ENCODE measurements at places on chromosomes 1 and 21.

- no peaks in the 10 kb centered on the region for H3K27me3 ChIP-seq
- no peak overlapping the region for H3K27ac ChIP-seq
- DNase-seq: no peak
- H3K4me1 ChIP-seq: no peaks in the 10 kb centered on the region
- H3K36me3 ChIP-seq: no peaks in the 10 kb centered on the region
Observed at GRCh38 chr1:220219136-220219442, 53.2 kb downstream of the RAB3GAP2 start.

- no peak for DNase-seq
- no peak overlapping the region for H3K27ac ChIP-seq
Observed at GRCh38 chr1:202163281-202164270, 3.2 kb upstream of the PTPN7 start.

- H3K4me3 ChIP-seq: no peak within 1 kb of the TSS
- no peak within 1 kb of the TSS for H3K27ac ChIP-seq
- DNase-seq: peak; percentile 7
- no peaks in the 10 kb centered on the region for H3K36me3 ChIP-seq
- no peaks in the 10 kb centered on the region for H3K27me3 ChIP-seq
Observed at GRCh38 chr1:150887018-150887417, at the start of gene CTXND2. CTXND2 (plus strand) TSS chr1:150887136; CDS start chr1:150912315, 25,179 bp downstream.

DNA sequence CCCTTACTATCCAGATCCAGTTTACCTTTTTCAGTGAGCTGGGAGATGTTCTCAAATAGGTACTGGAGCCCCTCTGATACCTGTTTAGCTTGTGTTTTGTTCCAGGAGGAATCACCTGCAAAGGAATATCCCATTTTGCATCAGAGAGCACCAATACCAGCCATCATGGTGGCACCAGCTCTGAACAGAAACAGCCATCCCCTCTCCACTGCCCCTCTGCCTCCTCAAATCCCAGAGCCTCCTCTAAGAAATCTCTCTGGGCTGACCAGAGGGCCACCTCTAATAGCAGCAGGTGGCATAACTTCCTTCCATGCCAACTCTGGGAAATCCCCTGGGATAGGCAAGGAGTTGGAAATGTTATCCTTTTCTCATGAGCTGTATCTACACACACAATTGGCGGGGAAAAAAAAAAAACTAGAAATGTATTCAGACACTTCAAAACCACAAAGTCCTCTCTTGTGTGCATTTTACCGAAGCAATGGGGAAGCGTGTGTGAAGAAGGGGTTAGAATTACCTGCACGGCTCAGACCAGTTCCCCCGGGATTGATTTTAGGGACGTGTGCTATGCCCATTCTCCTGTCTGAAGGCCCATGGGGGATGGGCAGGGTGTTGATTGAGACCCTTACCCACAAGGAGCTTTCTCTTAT lies 2.4 kb downstream of the PGLYRP4 start:
- DNase-seq: no peak
- peaks cover 9% of the 10 kb centered on the region for H3K4me1 ChIP-seq
- H3K4me3 ChIP-seq: no peak overlapping the region
- no peaks in the 10 kb centered on the region for H3K27me3 ChIP-seq

DNA sequence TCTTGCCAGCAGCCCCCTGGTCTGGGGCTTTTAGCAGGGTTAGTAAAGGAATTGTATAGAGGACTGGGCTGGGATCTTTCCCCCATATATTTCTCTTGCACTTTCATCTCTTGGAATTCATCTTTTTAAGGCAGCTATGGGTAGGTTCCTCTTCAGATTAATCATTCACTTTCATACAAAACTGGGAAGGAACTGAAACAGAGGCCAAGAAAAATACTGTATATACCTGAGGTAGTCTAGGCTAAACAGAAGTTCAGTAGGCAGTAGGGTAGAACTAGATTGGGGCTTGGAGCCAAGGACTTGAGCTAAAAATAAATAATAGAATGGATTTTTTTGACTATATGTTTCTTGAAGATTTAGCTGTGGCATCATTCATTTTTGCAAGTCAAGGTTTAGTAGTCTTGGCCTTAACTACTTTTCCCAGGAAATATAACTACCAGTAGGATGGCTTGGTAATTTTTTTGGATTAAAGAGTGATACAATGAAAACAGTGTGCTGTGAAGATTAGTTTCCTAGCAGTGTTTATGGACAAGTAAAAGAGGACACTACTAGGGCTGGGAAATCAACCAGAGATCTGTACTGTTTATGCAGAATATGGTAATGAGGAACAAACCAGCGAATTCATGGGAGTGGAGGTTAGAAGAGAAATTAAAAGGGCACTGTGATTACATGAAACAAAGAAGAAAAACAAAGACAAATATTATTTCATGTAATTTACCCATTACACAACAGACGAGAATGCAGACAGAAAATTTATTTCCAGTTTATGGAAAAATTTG lies 50.9 kb upstream of the PTGS2 start:
- no peak overlapping the region for H3K27ac ChIP-seq
- H3K36me3 ChIP-seq: no peaks in the 10 kb centered on the region
- no peaks in the 10 kb centered on the region for H3K27me3 ChIP-seq
- no peaks in the 10 kb centered on the region for H3K4me1 ChIP-seq
- DNase-seq: no peak

GRCh38 chr1:21781815-21782348 lies 1.1 kb downstream of the USP48 start:
- peak overlapping the region; percentile 80 for H3K4me3 ChIP-seq
- H3K36me3 ChIP-seq: no peaks in the 10 kb centered on the region
- H3K27ac ChIP-seq: peak overlapping the region; percentile 14
- DNase-seq: peak; percentile 72
- no peaks in the 10 kb centered on the region for H3K4me1 ChIP-seq
- H3K27me3 ChIP-seq: no peaks in the 10 kb centered on the region

Measured in mesendoderm (in vitro differentiated cells).